Subcutaneous adipose tissue (tissue), 4 donors: ENCODE measurements at places on chromosomes 1 and 21. TPM values are rescaled to one million over a fixed set of nuclear protein-coding genes. Genes with fewer than 3 reads are reported as not detected.

Gene HES5
- not detected for total RNA-seq

Gene TMEM81
- 3.1 TPM for total RNA-seq

Gene ICOSLG
- total RNA-seq = 1.3 TPM

Gene FCMR
- total RNA-seq = 54.1 TPM
